Head of caudate nucleus (tissue), 42 donors: ENCODE measurements at places on chromosomes 16 and 17.

DNA sequence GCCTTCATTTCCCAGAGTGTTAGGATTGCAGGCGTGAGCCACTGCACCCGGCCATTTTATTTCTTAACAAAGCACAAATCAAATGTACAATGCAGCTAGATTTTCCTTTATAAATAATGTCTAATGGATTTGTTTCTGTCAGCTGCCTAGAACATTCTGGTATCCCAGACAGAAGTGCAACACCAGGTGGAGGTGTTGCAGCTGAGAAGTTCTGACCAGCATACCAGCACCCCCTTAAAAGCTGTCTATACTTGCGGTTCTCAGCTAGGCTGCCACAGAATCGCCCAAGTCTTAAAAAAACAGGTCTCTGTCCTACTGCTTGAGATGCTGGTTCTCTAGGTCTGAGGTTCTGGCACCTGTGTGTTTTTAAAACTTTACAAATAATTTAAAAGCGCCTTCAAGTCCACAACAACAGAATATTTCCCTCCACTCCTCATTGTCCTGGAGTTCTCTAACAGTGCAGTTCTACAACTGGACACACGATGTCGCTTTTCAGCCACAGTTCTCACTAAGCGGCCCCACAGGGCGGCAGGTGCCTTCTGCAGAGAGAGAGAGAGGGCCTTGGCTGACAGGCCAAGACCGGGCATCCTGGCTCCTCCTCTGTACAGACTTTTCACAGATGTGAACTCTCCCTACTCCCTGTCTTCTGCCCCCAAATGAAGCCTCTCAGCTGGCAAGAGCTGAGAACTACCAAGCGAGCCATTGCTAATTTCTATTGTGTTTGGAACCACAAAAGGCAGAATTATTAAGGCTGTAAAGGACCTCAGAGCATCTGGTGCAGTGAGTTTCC, 32.6 kb upstream of the MEOX1 start:
- DNase-seq = peak; percentile 71

DNA sequence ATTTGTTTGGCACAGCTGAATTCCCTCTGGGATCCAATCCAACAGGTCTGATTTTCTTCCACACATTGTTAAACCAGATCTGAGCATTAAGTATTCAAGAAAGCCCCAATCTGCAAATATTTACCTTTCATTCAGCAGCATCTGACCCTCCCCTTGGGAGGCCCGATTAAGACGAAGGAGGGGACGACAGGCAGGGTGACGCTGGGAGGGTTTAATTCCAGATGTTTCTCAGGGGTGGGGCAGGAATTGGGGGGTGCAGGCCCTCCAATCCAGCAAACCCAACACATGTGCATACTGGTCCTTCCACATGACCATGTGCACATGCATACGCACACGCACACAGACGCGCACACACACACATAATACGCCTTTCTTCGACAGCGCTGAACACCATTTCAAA, 240.5 kb downstream of the GSG1L start:
- no peak for DNase-seq

GRCh38 chr16:78212674-78213073, 113.2 kb downstream of the WWOX start:
- no peak for DNase-seq

GRCh38 chr16:54176376-54176901, 110.1 kb downstream of the IRX3 start:
- DNase-seq = no peak

DNA sequence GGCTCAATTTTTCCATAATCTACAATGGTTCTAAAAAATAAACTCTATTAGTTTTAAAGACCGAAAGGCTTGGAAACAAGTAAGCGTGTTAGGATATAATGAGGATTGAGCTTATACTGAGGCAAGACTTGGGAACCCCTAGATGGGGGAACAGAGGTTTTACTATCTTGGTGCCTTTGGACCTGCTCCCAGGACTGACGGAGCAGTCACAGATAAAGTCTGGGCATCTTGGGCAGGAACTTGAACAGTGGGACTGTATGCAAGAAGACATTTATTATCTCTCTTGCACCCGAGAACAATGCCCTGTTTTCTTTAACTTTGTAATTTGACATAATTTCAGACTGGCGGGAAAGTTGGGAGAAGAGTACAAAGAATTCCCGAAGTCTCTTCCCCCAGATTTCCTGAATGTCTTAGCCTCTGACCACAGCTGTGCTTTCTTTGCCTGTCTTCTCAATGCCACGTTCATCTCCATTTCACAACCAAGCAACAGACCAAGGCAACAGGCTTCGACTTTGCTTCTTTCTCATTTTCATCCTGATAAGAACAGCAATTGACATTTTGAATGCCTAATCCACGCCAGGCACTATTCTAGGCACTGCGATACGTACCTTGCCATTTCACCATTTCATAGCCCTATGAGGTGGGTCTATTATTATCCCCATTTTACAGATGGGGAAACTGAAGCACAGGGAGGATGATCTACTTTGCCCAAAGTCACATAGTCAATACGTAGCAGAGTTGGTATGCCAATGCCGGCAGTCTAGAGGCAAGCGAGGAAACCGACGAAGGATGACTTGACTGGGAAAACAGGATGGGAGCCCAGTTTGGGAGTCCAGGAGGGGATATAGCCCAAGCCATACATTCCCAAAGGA, 3.0 kb upstream of the IL4R start:
- DNase-seq = no peak

GRCh38 chr16:11208916-11209665, 46.9 kb downstream of the SOCS1 start:
- no peak for DNase-seq

DNA sequence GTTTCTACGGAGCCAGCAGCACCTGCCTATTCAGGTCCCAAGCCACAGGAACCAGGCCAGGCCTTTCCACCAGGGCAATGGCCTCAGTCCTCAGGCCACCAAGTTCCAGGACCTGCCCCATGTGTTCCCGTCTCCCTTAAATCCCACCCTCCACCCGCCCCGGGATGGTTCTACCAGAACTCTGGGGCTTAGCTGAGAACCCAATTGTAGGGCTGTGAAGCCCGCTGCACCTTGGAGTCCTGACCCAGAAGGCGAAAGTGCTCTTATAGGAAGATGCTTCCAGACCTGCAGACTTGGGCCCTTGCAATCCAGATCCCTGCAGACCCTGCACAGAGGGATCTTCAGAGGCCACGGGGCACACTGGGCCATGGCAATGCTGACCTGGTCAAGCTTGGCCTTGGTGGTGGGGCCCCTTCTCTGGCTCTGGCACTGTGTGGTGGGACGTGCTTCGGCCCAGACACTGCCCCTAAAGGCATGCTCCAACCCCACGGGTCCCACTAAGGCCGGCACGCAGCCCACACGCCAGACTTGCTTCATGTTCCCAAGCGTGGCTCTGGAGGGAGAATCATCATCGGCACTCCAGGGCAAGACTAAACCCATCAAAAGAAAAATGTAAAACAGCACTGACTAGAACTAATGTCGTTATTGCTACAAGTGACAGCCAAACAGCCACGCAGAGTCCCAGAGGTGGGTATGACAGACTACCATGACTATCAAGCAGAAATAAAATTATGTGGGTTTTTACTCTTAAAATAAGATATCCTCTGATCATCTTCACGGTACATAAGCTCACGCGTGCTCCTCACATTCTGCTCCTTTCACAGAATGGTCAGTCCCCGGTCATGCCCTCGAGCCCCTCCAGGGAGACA, 41.3 kb upstream of the ATP2A3 start:
- DNase-seq = no peak

DNA sequence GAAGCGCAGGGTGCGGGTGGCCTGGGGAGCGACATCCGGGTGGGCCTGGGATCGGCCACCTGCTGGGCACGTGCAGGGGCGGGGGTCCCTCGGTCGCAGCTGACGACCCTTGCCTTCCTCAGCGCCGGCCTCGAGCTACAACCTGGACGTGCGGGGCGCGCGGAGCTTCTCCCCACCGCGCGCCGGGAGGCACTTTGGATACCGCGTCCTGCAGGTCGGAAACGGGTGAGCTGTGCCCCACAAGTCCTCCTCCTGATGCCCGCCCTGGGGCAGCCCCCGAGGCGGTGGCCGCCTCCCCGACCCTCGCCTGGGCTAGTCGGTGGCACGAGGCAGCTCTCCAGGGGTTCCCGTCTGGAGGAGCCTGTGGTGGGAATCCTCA, 1.5 kb downstream of the ITGAL start:
- no peak for DNase-seq

- no peak for DNase-seq
Measured at GRCh38 chr17:64387145-64387473, 3.6 kb downstream of the PECAM1 start.

DNA sequence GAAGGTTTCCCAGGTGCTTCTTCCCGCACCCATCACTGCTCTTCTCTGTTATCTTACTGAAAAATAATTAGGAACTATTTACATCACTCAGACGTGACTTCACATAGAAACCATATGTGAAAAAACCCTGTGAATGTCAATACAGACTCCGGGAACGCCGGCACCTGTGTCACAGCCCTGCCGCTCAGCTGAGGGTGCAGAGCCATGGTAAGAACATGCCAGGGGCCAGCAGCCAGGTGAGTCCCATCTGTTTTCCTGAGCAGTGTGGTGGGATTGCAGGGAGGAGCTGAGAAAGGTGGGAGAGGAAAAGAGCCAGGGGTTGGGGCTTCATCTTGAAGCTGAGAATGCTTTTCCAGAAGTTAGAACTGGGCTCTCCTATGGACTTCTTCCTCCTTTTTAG, 13.7 kb downstream of the FOXF1 start:
- DNase-seq = no peak

DNA sequence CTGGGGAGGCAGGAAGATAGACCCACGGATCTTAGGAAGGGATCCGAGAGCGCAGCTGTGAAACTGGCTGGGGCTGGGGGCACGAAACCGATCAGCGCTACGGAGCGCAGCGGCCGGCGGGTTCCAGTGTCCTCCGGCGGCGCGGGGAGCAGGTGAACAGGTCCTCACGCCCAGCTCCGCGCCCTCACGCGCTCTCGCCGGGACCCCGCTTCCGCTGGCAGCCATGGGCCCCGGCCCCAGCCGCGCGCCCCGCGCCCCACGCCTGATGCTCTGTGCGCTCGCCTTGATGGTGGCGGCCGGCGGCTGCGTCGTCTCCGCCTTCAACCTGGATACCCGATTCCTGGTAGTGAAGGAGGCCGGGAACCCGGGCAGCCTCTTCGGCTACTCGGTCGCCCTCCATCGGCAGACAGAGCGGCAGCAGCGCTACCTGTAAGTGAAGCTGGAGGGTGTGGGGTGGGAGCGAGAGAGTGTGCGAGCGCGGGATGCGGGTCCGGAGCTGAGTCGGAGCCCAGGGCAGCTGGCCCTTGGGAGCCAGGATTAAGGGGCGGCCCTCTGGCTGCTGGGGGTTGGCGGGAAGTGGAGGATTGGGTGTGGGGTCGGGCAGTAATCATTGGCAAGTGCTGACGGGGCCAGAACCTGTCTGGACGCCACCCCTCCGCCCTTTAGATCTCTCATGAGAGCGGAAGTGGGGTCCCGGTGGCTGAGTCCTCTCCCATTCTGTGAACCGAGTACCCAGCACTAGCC, 479 bp downstream of the ITGA3 start:
- DNase-seq = peak; percentile 77

GRCh38 chr17:38751144-38751807, 1.3 kb upstream of the PSMB3 start:
- DNase-seq = no peak

DNA sequence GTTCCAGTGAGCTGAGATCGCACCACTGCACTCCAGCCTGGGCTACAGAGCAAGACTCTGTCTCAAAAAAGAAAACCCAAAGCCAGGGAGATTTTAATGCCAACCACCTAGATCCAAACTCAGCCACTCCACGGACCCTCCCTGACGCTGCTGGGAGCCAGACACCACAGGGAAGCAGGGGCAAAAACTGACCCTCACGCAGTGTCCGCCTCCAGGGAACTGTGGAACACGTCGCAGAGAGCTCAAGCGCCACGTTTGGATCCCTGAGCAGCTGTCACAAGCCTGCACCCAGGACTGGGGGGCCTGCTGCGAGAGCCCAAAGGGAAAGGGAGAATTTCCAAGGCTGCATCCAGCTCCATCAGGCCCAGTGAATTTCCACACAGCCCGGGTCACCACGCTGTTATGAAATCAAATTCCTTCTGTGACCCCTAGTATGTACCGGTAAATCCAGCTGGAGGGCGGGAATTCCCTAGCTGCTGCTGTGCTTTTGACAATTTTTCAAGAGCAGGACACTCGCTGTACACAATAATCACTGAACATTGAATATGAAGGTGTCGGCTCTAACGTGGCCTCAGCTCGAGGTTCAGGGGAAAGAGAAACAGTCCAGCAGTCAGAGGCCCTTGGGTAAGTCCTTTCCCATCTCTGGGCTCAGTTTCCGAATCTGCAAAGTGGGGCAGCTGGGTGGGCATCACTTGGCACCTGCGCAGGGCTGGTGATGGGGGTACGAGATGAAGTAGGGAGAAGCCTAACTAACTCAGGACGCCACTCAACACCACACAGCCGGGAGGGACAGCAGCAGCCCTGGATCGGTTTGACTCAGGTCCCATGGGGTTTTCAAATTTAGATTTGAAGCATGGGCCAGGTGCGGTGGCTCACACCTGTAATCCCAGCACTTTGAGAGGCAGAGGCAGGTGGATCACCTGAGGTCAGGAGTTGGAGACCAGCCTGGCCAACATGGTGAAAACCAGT, 8.6 kb downstream of the CARHSP1 start:
- DNase-seq = no peak

DNA sequence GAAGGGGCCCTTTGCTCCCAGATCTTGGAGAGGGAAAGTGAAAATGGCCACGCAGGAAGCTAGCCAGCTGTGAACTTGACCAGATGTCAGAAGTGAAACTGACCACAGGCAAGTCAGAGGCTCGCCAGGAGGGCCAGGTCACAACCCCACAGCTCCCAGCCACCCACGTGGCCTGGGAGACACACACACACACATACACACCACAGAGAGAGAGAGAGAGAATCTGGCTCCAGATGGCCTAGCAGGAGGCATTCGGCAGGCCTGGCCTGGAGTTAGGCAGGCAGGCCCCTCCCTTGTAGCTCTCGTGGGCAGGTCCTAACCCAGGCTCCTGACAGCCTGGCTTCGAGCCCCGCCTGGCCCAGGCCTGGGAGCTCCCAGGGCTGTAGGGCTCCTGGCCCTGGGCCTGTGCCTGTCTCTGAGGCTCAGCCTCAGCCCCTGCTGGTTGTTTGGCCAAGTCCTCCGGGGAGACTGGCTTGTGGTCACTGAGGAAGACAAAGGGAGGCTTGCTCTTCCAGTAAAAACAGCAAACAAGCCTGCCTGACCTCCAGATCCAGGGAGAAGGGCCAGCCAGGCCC, 20.2 kb downstream of the NGFR start:
- DNase-seq = peak; percentile 60
